ENCODE measurements at places on chromosomes 16 and 17.
A peak's percentile ranks its signal among the peaks of the same experiment; 100 is the strongest.

DNA sequence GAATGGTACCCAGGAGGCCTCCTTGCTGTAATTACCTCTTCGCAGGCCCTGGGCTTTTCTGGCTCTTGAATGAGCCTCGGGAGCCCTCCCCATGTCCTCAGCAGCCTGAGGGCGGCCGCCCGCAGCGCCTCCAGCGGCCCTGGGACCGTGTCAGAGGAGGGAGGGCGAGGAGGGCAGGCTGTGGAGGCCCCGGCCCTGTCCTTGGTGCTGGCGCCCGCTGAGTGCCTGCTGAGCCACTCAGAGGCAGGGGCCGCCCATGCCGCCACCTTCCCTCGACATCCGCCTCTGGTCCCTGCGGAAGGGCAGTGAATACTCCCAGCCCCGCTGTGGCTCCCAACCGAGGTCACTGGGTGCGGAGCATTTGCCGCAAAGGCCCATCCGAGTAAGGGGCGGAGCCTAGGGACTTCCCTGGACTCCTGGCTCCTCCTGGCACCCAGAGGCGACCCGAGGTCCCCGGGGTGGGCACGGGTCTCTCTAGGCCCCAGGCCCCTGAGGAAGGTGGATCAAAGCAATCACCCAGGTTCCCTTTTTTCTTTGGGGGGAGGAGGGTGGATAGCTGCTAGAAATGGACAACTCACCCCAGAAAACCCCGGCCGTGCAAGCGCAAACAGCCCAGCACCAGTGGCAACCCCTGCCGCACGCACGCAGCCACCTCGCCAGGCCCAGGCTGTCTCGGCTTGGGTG lies 2.8 kb downstream of the RBFOX3 start:
- DNase-seq: no peak

GRCh38 chr17:40608061-40608581 lies 39.5 kb downstream of the SMARCE1 start:
- DNase-seq: peak; percentile 86

- no peak for DNase-seq
Measured at GRCh38 chr16:19868421-19868820, 16.2 kb downstream of the GPRC5B start.

- DNase-seq: no peak
Measured at GRCh38 chr17:6387858-6388257, 47.1 kb downstream of the AIPL1 start.

- no peak for DNase-seq
Measured at GRCh38 chr17:9364837-9365430, 210.7 kb downstream of the STX8 start.

- no peak for DNase-seq
Measured at GRCh38 chr17:77770331-77771105, 188.0 kb upstream of the TNRC6C start.

DNA sequence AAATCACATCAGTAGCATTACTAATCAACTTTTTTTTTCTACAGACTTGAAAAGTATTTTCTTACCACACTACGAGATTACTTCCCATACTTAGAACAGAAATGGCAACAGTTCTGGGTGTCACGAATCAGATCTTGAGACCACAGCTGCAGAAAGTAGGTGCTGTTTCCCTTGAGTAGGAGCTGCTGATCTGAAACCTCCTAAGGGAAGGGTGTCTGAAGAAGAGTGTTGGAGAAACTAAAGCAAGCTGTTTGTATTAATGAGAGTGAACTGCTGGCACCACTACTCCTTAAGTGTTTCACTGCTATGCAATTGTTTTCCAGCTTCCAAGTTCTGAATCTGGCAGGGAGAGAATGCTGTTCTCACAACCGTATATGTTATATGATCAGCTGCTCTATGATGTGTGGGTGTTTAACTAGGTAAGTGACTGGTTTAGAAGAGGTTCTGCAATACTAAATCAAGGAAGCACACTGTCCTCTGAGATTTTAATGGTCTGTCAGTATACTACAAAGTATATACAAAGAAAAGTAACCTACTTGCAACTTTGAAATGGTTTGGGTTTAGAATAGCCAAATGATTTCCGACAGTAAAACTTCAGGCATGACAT lies 3.3 kb downstream of the ZNF652 start:
- peak; percentile 56 for DNase-seq

- no peak for DNase-seq
Measured at GRCh38 chr17:83076938-83077337, 2.5 kb upstream of the METRNL start.

DNA sequence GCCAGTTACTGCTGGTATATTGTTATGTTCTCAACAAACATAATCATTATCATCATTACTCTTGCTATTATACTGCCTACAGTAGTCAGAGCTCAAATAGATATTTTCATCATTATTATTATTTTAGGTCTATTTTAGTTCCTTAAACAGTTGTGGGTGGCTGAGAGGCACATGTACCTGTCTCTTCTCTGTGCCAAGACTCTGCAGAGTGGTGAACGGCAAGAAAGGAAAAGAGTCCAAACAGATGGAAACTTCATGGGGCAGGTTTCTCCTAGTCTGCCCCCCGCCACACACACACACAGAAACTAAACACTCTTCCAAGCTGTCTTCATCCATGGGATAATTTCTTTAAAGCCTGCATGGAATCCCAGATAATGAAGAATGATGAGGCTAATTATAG lies 77.7 kb upstream of the CLEC3A start:
- DNase-seq: no peak

GRCh38 chr16:57801809-57802340 lies 416 bp downstream of the KIFC3 start:
- no peak for DNase-seq

- no peak for DNase-seq
Measured at GRCh38 chr17:27947005-27947406, 53.8 kb upstream of the LYRM9 start.

DNA sequence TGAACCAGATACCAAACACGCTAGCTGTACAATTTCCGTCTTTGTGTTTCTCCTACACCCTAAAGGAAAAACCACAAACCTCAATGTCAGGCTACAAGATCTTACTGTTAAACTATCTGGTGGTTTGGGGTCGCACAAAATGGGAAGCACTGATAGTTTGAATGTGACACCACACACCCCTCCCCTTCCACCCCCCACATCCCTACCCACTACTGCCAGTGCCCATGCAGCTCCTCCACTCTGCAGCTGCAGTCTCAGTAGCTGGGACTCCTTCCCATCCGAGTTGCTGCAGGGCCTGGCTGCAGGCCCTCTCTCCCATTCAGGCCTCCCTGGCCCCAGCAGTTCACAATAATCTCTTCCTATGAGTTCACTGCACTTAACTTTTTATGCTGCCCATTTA lies 18.4 kb downstream of the TRAP1 start:
- no peak for DNase-seq

DNA sequence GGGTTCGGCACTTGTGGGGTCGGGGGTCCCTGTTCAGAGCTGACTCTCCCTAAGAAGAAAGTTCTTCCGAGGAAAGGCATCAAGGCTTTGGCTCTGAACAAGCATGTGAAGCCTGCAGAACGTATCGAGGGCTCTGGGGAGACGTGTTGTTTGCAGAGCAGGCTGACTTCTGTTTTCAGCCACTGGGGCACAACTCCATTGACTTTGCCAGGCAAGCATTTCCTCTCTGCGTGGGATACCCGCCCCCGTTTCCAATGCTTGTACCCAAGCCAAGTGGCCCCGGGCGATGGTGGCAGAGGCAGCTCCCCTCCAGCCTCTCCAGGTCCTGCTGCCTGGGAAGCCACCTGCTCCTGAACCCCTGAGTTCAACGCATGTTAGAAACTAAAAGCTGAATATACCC lies 255.7 kb downstream of the RBFOX3 start:
- no peak for DNase-seq

GRCh38 chr17:81553616-81554181 lies 1.5 kb upstream of the FAAP100 start:
- no peak for DNase-seq

GRCh38 chr16:64171632-64172031 lies 950.2 kb downstream of the CDH11 start:
- no peak for DNase-seq

GRCh38 chr16:63037761-63038396 lies 1001.6 kb upstream of the CDH8 start:
- no peak for DNase-seq

GRCh38 chr16:89275284-89275584 lies 57.7 kb downstream of the ZNF778 start:
- DNase-seq: no peak

DNA sequence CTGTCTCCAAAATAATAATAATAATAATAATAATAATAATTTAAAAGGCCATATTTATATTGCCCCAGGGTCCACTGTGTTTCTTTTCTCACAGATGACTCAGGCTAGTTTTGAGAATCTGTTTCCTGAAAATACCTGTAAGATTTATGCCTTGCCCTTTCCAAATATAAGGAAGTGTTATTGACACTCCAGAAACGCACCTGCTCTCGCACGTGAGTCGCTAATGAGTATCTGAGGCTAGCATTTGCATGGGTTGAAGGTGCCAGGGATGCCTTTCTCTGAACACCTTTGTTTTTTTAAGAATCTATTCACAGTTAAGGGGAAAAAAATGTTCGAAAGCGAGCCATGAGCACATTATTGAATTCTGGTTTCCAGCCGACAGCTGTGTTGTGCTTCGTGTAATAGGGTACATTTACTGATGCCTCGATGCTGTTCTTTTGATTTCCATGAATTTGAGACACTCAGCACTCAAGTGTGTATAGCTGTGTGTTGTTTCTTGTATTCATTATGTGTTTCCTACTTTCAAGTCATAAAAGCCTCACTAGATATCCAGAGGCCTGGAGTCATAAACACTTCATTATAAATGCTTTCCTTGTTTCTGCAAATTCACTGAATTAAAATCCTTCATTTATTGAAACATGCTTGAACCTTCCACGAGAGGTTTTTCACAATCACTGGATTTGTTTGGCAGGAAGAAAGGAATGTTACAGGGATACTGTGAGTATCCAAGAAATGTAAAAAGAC lies 45.0 kb upstream of the NOL11 start:
- DNase-seq: no peak

DNA sequence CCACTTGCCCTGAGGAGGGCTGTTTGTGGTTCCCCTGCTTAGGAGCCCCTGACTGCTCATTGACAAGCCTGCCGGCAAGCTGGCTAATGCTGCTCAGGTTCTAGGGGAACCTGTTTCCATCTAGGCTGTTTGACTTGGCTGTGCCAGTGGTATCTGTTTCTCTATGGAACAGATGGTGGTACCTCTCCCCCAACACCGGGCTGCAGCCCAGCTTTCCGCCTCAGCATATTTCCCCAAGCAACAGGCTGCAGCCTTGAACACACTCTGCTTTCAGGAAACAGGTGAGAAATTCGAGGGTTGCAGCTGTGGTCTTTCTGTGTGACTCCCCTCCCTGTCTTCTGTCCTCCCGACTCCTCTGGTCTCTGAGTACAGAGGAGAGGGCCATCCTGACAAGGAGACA lies 132.3 kb downstream of the TMEM132E start:
- no peak for DNase-seq

DNA sequence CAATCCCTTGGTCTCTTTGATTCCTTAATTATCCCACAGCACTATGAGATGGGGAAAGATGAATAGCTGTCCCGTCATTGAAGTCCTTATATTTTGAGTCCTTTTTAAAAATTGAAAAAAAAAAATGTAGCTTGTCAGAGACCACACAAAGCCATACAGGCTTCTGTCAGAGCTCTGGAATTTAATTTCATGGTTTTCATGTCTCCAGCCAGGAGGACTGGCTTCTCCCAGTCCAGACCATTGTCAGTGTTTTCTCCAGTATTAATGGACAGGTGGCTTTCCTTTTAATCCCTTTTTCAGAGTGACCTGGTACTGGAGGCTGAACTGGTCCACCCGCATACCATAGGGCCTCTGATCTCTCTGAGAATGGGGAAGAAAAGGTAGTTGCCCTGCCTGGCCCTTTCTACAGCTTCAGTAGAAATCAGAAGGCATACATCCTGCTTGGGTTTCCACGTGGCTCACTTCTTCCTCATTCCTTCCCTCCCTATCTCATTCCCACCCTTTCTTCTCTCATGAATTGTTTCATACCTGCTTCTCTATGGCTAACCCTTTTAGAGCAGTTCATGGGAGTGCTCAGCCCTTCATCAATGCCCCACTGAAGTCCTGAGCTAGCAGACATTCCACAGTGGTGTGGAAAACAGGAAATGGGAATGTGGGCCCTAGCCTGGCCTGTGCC lies 29.1 kb downstream of the TRIM16 start:
- no peak for DNase-seq

- DNase-seq: no peak
Measured at GRCh38 chr17:40519089-40519775, 17.8 kb upstream of the TNS4 start.

GRCh38 chr16:68361485-68361884 lies 50.7 kb downstream of the PRMT7 start:
- no peak for DNase-seq

DNA sequence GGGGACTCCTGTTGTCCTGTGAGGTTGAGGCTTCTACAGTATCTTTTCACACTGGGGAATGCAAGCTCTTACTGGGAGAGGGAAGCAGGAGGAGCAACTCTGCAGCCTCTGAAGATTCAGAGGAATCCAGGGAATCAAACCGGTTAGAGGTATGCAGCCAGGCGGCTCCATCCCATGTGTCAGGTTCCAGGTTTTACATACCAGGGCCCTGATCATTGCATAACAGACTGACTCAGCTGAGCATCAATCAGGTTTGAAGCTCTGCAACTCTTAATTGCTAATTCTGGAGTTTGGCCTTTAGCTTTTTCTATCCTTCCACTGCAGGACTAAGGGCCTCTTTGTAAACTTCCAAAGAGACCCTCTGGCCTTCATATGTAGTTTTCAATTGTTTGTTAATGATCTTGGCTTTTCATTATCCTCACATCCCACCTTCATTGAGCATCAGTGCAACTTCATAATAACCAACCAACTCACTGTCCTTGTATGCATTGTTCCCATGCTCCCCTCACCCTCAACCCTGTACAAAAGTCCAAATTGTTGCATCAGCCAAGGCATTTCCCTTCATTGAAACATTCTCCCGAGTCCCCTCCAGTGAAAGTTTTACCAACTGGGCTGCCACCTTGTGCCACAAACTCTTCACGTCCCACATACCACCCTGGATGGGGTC lies 59.7 kb upstream of the DHX40 start:
- no peak for DNase-seq

Measured in CD4-positive, alpha-beta T cell treated with Interleukin-15 for 4 hours (primary cell).